ENCODE measurements at places on chromosomes 1 and 21.

- peak; percentile 73 for DNase-seq
These were observed 20.2 kb downstream of the PEX14 start for GRCh38 chr1:10494754-10495474.

DNA sequence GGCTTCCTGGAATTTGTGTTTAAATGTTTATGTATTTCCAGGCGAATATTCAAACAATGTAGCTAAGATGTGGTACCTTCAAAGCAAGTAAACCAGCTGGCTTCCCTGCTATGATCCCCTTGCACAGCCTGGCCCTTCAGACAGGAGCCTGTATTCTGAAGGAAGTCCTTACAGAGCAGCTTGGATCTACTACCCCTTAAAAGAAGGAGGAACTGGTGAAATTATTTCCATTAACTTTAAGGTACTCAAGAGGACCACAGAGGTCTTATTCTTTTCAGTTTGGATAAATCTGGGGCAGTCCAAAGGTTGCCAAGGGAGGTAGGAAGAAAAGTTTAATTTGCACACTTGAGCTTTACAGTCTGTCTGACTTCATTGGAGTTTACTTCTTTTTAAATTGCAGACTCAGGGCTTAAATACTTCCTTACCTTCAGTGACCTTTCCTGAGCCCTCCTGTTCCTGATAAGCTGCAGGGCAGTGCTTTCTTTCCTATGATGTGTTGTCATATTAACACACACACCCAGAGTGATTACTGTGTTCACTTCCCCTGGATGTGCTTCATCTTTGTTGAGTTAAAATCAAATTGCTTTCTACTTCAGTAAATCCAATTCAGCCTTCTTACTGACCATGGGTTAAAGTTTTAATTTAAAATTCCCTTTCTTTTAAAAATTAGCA, 40.5 kb downstream of the DISC1 start:
- no peak for DNase-seq

DNA sequence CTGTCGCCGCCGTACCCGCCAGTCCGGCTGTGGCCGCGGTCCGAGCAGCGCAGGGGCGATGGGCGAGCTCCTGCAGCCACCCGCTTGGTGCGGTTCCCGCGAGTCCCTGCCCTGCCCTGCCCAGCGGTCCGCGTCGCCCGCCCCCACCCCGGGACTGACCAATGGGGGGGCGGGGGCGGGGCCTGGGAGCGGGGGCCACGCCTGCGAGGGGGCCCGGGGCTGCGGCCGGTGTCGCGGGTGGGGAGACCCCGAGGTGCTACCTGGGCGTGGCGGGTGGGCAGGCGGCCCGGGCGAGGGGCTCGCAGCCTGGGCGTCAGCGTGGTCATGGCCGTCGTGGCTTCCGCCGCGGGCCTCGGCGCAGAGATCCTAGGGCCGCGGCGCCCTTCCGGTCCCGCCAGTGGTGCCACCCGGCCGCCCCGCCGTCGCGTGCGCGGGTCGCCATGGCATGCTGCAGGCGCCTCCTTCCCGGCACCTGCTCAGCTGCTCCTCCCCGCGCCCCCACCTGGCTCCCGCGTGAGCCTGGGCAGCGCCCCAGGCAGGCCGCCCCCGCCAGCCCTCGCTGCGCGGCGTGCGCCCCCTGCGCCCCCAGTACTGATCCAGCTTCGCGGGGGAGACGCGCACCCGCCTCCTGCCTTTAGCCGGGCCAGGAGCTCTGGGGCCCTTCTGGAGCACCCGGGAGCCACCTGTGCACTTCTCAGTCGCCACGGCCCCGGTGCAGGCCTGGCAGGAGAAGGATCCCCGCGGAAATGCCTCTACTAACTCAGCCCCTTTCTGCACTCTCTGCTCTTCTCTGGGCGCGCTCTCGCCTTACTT, at the start of gene BMP8B:
Gene BMP8B (minus strand): TSS at position 108 of the 813 bp plus-strand sequence. CDS start 380 bp downstream, outside the sequence.
- DNase-seq: peak; percentile 66

DNA sequence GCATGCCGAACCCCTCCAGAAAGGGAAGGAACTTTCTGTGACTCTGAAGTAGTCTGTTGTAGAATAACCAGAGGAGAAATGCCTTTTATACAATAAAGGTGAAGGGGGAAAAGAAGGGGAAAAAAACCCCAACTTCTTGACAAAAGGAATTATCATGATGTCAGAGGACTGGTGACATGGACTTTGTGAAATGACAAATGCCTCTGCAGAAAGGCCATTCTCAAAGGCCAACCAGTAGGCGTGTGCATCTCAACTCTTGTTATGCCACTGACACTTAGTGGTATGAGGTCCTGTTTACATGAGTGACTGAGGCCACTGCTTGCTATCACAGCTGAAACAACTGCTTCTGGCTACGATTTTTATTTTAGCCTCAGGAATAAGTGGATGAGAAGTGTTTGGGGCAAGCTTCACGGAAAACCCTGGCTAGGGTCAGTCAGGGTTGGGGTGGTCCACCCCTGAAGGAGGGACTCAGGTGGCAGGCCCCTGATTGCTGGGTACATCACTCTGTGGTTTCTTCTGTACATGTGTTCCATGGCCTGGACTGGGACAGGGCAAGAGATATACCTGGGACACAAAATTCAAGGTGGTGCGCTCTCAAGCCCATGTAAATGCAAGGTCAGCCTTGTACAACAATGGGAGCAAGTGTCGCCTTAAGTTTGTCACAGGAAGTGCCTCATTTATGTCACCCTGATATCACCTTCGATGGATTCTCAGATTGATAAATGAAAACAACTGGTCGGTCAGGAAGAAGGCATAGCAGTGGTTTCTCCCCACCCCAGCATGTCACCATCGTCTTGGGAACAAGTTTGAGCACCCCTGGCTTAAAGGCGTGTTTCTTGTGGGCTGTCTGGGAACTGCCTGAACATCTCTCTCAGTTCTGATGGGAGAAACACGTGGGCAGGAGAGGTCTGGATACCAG, 12.4 kb downstream of the RUNX1 start:
- no peak for DNase-seq

- no peak for DNase-seq
These were observed 10.3 kb downstream of the LMNA start for GRCh38 chr1:156124557-156125483.

DNA sequence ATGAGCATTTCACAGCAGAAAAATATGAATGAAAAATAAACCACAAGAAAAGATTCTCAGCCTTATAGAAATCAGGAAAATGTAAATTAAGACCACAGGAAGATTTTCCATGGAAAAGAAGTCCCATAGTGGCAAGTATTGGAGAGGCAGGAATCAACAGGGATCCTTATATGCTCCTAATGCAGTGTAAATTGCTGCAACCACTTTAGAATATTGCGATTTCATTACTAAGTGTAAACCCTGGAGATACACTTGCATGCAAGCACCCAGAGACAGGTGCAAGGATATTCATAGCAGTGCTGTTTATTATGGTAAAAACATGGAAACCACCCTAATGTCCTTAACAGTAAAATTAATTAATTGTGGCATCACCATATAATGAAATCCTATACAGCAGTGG, 10.6 kb upstream of the LRP8 start:
- no peak for DNase-seq

GRCh38 chr1:8134546-8135235, 108.6 kb upstream of the ERRFI1 start:
- DNase-seq: no peak

GRCh38 chr1:115505148-115505571, 136.6 kb upstream of the VANGL1 start:
- no peak for DNase-seq

Measured in ACHN (cell line).